ENCODE measurements at places on chromosomes 6 and 20.
A peak's percentile ranks its signal among the peaks of the same experiment; 100 is the strongest.

DNA sequence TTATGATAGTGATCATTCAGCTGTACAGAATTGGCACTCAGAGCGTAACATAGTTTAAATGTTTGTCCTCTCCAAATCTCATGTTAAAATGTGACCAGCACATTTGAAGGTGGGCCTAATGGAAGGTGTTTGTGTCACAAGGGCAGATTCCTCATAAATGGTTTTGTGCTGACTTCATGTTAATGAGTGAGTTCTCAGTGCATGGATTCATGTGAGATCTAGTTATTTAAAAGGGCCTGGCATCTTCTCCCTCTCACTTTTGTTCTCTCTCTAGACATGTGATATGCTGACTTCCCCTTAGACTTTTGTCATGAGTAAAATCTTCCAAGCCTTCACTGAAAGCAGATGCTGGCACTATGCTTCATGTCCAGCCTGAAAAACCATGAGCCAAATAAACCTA, 452.4 kb upstream of the PTCHD4 start:
- no peak for DNase-seq

- DNase-seq: no peak
Observed at GRCh38 chr6:157292202-157292601, 31.1 kb downstream of the TMEM242 start.

DNA sequence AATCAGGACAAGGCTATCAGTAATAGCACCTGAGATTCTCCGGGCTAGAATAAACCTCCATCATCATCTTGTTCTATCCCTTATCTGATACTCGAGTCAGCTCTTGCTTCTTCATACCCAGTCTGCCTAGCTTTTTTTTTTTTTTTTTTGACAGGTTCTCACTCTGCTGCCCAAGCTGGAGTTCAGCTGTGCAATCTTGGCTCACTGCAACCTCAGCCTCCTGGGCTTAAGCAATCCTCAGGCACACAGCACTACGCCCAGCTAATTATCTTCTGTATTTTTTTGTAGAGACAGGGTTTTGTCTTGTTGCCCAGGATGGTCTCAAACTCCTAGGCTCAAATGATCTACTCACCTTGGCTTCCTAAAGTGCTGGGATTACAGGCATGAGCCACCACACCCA, 19.5 kb downstream of the SRSF6 start:
- DNase-seq: no peak

DNA sequence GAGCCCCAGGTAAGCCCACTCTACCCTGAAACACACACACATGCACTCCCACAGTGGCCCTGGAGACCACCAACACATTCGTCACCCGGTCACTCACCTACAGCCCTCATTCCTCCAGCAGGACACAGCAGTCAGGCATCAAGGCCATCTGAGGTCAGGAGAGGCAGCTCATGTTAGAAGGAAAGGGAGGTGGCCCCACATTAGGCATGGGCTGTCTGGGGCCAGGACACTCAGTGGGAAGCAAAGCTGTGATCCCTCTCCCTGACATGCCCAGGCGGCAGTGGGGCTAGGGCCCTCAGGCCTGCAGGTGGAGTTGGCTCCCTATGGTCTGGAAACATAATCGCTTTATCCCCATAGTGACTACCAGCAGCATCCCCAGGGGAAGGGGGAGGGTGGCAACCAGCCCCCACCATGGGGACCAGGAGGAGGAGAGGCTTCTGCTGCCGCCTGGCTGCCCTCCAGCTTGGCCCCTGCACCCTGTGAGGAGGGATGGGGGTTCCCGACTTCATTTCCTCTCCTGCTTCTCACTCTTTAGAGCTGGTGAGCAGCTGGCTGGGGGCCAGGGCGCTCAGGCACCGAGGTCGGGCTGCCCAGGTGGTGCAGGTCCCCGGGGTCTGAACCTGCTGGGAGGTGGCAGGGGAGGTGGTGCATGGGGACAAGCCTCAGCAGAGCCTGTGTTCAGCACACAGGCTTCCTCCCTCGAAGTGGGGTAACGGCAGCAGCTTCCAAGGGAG, 76.6 kb upstream of the CST7 start:
- DNase-seq: no peak

DNA sequence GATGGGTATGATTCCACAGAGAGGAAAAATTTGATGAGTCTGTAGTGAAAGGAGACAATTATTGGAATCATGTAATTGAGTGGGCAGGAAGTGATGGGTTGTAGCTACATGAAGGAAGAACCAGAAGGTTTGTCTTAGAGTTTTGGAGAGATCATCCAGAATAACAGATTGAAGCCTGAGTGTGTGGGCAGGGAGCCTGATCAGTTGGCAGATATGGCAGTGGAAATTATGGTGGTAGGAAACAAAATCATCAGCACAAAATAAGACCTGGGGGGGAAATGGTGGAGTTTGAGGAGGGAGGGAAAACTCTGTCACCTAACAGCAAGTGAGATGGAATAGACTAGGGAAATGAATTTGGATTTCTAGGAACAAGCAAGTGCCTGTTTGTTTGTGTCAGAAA, 606.6 kb upstream of the MAP3K7 start:
- no peak for DNase-seq

- DNase-seq: no peak
Observed at GRCh38 chr6:43223175-43223574, 6.1 kb downstream of the DNPH1 start.

- DNase-seq: no peak
Observed at GRCh38 chr20:13857961-13858360, 73.1 kb downstream of the NDUFAF5 start.

DNA sequence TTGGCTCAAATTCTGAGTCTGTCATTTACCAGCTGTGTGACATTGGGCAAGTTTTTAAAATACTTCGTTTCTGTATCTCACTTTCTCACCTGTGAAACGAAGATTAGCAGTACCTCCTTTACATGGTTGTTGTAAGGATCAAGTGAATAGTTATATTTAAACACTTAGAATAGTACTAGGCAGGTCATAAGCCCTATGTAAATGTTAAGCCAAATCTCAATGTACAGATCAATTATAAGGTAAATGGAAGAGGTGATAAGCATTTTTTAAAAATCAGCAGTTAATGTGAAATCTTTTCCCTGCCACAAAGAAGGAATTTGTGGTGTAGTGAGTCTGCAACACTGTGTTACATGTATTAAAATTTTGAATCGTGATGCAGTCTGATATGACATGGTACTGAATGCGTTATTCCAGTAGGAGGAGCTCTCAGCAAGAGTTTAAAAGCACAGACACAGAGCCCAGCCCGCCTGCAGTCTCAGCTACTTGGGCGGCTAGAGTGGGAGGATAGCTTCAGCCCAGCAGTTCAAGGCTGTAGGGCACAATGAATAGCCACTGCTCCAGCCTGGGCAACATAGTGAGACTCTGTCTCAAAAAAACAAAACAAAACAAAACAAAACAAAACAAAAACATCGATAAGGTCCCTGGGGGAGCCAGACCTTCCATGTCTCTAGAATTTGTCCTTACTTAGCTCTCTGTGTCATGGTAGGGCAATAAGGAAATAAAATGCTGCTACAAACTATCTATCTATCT, 46.0 kb downstream of the GTF2H5 start:
- DNase-seq: peak; percentile 59

DNA sequence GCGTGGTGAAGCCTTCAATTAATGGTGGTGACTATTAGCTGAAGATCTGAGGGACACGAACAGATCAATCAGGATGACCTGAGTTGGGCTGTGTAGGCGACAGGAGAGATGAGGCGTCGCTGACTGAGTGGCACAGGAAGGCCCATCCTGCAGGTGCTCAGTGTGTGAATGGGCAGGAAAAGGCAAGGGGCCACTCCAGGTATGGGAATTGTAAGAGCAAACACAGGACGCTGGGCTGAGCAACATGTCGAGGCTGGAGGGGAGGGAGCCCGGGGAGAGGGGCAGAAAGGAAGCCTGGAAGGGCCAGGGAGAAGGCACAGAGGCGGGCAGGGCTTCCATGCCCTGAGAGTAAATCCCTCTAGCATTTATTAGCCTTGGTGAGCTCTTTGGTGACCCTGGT, 151.0 kb downstream of the VEGFA start:
- DNase-seq: no peak

- DNase-seq: peak; percentile 52
Observed at GRCh38 chr20:33490023-33490933, at the start of gene CBFA2T2. TSS of gene CBFA2T2 (plus strand) at chr20:33490096. CDS start at chr20:33490268, 172 bp downstream.

DNA sequence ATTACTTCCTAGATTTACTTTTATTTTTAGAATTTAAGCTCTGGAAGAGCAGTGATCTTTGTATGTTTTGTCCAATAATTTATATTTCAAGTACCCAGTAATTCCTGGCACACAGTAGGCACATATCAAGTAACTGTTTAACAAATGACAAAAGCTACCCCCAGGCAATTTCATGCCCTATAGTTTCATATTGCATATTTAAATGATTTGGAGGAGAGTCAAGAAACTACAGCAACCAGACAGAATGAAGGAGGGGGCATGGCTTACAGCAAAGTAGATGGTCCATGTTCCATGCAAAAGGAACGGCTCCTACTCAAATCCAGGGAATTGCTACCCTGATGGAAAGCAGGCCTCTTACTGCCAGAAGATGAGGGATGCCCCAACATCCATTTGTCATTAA, 113.5 kb downstream of the ARHGAP18 start:
- DNase-seq: no peak

DNA sequence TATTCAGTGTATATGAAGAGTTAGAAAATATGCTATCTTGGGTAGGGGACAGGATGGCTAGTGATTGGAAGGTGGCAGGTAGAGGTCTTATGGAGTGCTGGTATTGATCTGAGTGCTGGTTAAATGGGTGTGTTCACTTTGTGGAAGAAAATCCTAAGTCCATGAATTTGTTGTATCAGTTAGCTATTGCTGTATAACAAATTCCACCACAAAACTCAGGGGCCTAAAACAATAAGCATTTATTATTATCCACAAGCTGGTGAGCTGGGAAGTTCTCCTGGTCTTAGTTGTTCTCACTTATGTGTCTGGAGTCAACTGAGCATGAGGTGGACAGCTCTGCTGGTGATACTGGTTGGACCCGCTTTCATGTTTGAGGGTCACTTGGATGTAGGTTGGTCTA, 212.2 kb upstream of the PLCB4 start:
- DNase-seq: no peak

DNA sequence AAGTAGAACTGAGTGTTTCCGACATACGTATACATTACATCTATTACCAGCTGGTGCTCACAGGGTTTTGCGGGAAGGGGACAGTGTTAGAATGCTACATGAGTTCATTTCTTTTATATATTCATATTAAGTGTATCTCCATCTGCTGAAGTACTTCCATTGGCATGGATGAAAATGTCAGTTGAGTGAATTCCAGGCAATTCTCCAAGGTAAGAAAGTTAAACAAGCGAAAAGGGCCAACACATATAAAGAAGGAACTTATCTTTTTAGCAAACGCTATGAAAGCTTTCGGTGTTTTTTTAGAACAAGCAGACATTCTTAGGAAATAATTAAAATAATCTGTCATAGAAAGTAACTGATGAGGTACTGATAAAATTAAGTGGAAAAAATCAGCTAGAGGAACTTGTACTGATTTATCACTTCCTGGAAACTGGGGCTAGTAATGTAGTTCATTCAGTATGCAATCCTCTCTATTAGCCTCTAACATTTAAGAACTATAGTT, 34.6 kb downstream of the RNF146 start:
- no peak for DNase-seq

DNA sequence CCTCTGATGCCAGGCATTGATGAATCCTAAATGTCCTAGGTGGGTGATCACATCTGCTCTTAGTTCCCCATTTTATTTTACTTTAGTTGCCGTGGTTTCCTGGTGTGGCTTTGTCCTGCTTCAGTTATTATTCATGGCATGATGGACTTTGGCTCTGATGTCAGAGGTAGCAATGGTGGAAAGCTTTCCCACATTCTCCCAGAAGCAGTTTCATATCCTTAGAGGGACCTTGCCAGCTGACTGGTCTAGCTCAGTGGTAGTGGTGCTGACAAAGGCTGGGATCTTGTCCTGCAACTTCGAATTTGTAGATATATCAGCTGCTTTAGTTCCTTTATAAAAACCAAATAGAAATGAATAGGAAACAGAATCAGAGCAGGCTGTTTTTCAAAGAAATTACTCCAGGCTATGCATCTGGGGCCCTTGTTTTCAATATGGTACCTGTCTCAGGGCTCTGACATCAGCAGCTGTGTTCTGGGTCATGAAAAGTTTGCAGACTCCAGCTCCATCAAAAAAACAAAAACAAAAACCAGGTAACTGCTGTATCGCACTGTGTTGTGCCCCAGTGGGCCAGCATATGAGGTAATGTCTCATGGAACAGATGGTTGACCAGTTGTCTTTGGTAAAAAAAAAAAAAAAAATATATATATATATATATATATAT, 133.7 kb downstream of the PLCB4 start:
- DNase-seq: no peak

- peak; percentile 48 for DNase-seq
Observed at GRCh38 chr6:6654599-6655575, 66.4 kb downstream of the LY86 start.

DNA sequence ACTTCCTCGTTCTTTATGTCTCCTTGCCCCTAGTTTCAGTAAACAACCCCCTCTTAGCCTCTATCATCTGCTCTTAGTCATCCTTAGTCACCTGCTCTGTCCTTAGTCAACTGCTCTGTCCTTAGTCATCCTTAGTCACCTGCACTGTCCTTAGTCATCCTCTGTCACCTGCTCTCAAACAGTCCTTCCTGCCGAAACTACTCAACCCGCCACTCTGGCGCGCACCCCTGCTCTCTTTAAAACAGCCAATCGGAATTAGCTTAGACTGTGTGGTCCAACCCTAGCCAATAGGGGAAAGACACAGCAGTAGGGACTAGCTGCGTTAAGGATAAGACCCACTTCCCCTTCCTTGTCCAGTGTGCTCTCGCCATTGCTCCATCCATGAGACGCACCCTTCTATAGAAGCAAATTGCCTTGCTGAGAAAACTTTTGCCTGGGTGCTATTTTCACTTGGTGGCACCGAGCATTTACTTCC, 73.9 kb downstream of the BACH2 start:
- DNase-seq: peak; percentile 59

DNA sequence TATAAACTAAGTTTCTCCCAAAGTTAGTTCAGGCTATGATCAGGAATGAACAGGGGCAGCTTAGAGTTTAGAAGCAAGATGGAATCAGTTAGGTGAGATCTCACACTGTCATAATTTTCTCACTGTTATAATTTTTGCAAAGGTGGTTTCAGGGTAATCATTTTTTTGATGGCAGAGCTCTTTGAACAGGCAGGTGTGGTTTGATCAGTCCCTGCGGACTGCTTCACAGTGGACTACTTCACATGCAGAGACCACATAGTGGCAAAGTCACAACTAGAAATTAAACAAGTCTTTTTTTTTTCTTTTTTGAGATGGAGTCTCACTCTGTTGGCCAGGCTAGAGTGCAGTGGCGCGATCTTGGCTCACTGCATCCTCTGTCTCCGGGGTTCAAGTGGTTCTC, 6.8 kb downstream of the MAS1 start:
- DNase-seq: no peak

GRCh38 chr20:51666126-51666525, 102.1 kb downstream of the ATP9A start:
- DNase-seq: no peak

- DNase-seq: no peak
Observed at GRCh38 chr6:71395731-71396409, 107.3 kb downstream of the OGFRL1 start.

GRCh38 chr20:61297986-61298385, 45.9 kb downstream of the CDH4 start:
- DNase-seq: no peak

- DNase-seq: no peak
Observed at GRCh38 chr20:30919514-30920188, 337.8 kb upstream of the DEFB115 start.

Data from activated CD4-positive, alpha-beta T cell treated with anti-CD3 and anti-CD28 coated beads, Interleukin-2, amount 50 U/mL, for 48 hours (primary cell).